ENCODE measurements at places on chromosomes 7 and 10. TPM values are rescaled to one million over a fixed set of nuclear protein-coding genes. Genes with fewer than 3 reads are reported as not detected.

The ASZ1 gene
- not detected for total RNA-seq

The SEMA4G gene
- 2.7 TPM for total RNA-seq

The ZNHIT1 gene
- total RNA-seq: 48.0 TPM

The IRF5 gene
- total RNA-seq: 5.6 TPM

The SLC26A5 gene
- total RNA-seq: not detected

The KNDC1 gene
- 0.50 TPM for total RNA-seq

The VAX1 gene
- not detected for total RNA-seq

The TMEM196 gene
- total RNA-seq: not detected

The WIPF3 gene
- 3.8 TPM for total RNA-seq

The NPM3 gene
- 18.8 TPM for total RNA-seq

The PLXDC2 gene
- total RNA-seq: 25.3 TPM

The PHKG1 gene
- 25.3 TPM for total RNA-seq

The CNTNAP2 gene
- total RNA-seq: 1.1 TPM

The PLXNA4 gene
- 30.1 TPM for total RNA-seq

The NPTX2 gene
- total RNA-seq: 2.0 TPM

Measured in left cardiac atrium (tissue), 4 donors.